Endothelial cell of umbilical vein (primary cell): ENCODE measurements at places on chromosomes 6 and 20. TPM values are rescaled to one million over a fixed set of nuclear protein-coding genes. Genes with fewer than 3 reads are reported as not detected.

Gene C20orf202
- total RNA-seq, result not detected in 2 replicates

DNA sequence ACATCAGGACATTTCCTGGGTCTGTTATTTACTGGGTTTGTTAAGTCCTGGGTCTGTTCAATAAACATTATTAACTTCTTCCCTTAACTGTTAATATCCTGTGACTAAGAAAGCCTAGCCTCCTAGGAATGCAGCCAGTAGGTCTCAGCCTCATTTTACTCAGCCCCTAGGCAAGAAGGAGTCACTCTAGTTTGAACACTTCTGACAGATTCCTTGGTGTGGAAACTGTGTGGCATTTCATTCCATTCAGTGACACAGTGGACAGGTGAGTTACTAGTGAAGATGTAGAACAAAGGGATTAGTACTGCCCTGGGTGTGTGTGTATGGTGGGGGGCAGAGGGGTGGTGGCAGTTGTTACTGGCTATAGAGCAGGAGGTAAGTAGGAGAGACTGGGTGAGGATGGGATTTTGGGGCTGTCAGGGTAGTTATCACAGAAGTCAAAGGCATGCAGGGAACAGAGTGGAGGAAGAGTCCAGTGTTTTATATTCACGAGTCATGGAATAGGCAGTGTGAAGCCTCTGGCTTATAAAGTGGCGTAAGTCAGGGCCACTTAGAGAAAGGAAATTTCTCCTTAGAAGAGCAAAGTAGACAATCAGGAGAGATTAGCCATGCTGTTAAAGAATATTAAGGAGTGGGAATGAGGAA, 28.4 kb downstream of the RNF182 start:
- H3K36me3 ChIP-seq, result no peaks in the 10 kb centered on the region
- no peak for DNase-seq
- no peaks in the 10 kb centered on the region for H3K27me3 ChIP-seq
- no peaks in the 10 kb centered on the region for H3K4me1 ChIP-seq

GRCh38 chr20:17655286-17655651, 26.8 kb downstream of the RRBP1 start:
- H3K4me3 ChIP-seq, result no peak overlapping the region
- H3K27me3 ChIP-seq, result no peaks in the 10 kb centered on the region
- no peak for DNase-seq
- H3K36me3 ChIP-seq, result peaks cover 20% of the 10 kb centered on the region
- H3K27ac ChIP-seq, result peak overlapping the region; percentile 29
- peaks cover 5% of the 10 kb centered on the region for H3K4me1 ChIP-seq

Gene CAPN11
- total RNA-seq, result 1.4 and 1.8 TPM in 2 replicates

Gene C6orf58
- total RNA-seq, result not detected in 2 replicates

- H3K27ac ChIP-seq, result no peak overlapping the region
- H3K4me3 ChIP-seq, result no peak overlapping the region
- no peaks in the 10 kb centered on the region for H3K27me3 ChIP-seq
- DNase-seq, result no peak
Measured at GRCh38 chr20:45328451-45328850, 19.8 kb downstream of the SDC4 start.

DNA sequence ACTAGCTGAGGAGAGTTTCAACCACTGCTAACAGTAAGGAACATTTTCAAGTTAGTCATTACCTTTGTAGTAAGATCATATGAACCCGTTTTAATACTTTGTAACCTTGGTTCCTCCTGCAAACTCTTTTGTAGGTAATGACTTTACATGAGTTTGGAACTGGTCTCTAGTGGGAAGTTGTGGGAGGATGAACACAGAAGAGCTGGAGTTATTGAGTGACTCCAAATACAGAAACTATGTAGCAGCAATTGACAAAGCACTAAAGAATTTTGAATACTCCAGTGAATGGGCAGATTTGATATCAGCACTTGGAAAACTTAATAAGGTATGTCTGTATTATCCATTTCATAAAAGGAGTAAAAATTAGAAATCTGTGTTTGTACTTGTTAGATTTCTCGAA, 29.3 kb downstream of the DOP1A start:
- H3K4me1 ChIP-seq, result peaks cover 5% of the 10 kb centered on the region
- H3K4me3 ChIP-seq, result no peak overlapping the region
- no peak overlapping the region for H3K27ac ChIP-seq
- no peak for DNase-seq
- no peaks in the 10 kb centered on the region for H3K36me3 ChIP-seq
- no peaks in the 10 kb centered on the region for H3K27me3 ChIP-seq

DNA sequence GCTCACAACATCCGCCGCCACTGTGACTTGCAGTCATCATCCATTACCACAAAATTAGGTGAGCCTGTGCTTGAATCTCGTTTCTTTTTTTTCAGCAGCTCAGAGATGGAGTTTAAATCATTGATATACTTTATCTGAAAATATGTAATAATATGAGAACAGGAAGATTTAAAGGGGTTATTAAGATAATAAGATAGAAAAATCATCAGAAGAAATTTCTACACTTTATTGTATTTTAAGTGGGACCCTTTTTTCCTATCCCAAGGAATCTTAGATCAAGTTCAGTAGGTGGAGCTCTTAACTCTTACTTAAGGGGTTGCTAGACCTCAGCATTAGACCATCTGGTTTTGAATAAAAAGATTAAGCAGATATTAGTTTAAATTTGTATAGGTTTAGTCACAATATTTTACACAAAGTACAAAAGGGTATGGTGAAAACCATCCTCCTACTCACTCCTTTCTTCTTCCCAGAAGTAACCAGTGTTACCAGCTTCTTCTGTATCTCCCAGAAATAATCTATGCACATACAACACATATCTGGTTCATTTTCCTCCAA, 9.4 kb upstream of the NCOA7 start:
- peaks cover 8% of the 10 kb centered on the region for H3K4me1 ChIP-seq
- H3K4me3 ChIP-seq, result peak overlapping the region; percentile 95
- H3K27ac ChIP-seq, result peak overlapping the region; percentile 94

Gene MOG
- total RNA-seq, result not detected in 2 replicates

DNA sequence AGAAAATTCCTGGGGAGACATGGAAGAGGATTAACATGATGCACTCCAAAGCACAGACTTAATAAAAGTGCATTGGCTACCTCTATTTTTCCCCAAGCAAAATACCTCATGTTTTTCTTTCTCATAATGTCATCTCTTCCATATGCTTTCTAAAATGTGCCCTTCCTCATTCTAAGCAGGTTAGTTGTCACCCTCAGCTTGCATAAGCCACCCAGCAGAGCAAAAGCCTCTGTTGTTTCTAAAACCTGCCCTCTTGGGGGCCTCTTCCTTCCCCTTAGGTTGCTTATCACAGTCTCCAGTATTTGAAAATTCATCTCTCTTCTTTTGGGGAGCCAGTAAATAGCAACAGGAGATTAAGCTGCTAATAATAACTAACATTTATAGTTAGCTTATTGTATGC, 183.6 kb upstream of the FLRT3 start:
- H3K27me3 ChIP-seq, result no peaks in the 10 kb centered on the region

DNA sequence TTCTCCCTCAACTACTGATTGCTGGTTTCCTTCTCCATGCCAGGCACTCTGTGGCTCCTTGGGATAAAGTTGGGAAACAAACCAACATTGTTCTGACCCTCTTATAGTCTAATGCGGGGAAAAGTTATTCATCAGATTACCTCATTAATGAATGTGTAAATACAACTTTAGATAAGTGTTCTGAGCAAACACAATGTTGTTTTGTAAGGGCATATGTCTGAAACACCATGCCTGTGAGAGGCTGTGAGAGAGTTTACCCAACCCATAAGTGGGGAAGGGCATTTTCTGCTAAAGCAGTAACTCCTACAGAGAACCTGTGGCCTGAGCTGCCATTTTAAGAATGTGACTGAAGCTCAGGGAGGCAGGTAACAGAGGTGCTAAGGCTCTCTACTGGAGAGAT, 283.5 kb downstream of the KHDC1L start:
- H3K27ac ChIP-seq, result no peak overlapping the region
- H3K36me3 ChIP-seq, result no peaks in the 10 kb centered on the region
- no peak for DNase-seq
- no peaks in the 10 kb centered on the region for H3K27me3 ChIP-seq
- no peaks in the 10 kb centered on the region for H3K4me1 ChIP-seq

GRCh38 chr6:2492686-2493523, 247.5 kb upstream of the GMDS start:
- no peak overlapping the region for H3K27ac ChIP-seq
- H3K4me1 ChIP-seq, result peaks cover 3% of the 10 kb centered on the region
- no peak overlapping the region for H3K4me3 ChIP-seq
- no peaks in the 10 kb centered on the region for H3K27me3 ChIP-seq
- H3K36me3 ChIP-seq, result no peaks in the 10 kb centered on the region

Gene TMC2
- total RNA-seq, result not detected in 2 replicates

- no peaks in the 10 kb centered on the region for H3K27me3 ChIP-seq
- no peaks in the 10 kb centered on the region for H3K4me1 ChIP-seq
- no peaks in the 10 kb centered on the region for H3K36me3 ChIP-seq
- DNase-seq, result no peak
- no peak overlapping the region for H3K4me3 ChIP-seq
Measured at GRCh38 chr6:166411721-166412151, 29.0 kb upstream of the MPC1 start.

DNA sequence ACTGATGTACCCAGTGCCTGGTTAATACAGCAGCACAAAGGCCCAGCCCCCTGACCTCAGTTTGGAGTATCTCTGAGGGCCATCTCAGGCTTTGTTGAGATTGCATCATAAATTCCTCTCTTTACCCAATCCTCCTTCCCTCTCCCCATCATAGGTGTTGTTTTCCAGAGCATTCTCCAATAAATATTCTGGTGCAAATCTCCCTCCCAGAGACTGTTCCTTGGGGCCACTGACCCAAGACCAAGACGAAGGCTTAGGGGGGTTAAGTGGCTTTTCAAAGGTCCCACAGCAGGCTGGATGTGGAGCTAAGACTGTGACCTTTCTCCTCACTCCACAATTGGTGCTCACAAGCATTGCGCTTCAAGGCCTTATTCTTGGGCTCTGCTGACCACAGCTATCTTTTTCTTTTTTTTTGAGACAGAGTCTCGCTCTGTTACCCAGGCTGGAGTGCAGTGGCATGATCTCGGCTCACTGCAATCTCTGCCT, 72.4 kb upstream of the ZMYND8 start:
- no peaks in the 10 kb centered on the region for H3K4me1 ChIP-seq
- H3K27me3 ChIP-seq, result no peaks in the 10 kb centered on the region
- DNase-seq, result no peak
- H3K4me3 ChIP-seq, result no peak overlapping the region

Gene KCNK16
- total RNA-seq, result not detected in 2 replicates

GRCh38 chr6:95364016-95364604, 213.2 kb upstream of the MANEA start:
- no peak for DNase-seq
- no peak overlapping the region for H3K4me3 ChIP-seq
- H3K27ac ChIP-seq, result no peak overlapping the region
- no peaks in the 10 kb centered on the region for H3K4me1 ChIP-seq
- H3K27me3 ChIP-seq, result no peaks in the 10 kb centered on the region
- H3K36me3 ChIP-seq, result no peaks in the 10 kb centered on the region

DNA sequence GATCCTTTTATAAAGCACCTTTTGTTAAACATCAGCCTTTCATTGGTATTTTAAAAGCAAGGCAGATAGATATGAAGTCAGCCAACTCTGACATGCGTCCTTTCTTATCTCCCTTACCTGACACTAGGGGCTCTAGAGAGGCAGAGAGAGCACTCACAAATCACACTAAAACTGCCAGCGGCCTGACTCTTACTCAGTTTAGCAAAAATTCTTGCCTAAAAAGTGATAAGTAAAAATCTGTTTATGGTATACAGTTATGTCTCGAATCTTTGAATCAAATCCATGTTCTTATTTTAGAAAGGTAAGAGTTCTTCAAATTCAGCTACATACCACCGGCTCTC, 10.4 kb upstream of the TDRD6 start:
- H3K27ac ChIP-seq, result no peak overlapping the region
- no peak for DNase-seq
- no peak overlapping the region for H3K4me3 ChIP-seq
- no peaks in the 10 kb centered on the region for H3K27me3 ChIP-seq
- no peaks in the 10 kb centered on the region for H3K4me1 ChIP-seq

DNA sequence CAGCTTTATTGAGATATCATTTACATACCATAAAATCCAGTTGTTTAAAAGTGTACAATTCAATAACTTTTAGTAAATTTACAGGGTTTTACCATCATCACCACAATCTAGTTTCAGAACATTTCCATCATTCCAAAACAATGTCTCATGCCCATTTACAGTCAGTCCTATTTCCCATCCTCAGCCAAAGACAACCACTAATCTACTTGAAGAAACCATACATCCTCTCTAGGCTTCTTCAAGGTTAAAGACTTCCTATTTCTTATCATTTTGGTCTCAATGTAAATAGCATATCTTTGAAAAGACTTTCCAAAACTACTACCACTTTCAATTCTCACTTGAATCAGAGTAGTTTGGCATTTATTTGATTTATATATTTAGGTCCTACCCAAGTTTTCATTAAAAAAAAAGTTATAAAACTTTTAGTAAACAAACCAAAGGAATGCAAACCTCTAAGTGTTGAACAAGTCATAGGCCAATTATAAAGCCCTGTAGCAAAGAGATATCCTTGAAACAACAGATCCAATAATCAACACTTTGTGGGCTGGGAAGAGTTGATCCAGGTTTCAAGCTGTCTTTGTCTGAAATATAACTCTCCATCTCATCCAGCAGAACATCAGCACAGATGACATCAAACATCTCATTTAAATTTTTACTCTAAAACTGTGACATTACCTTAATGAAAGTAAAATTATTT, 211.3 kb upstream of the RUNX2 start:
- DNase-seq, result peak; percentile 13
- no peak overlapping the region for H3K4me3 ChIP-seq
- no peaks in the 10 kb centered on the region for H3K4me1 ChIP-seq
- H3K27ac ChIP-seq, result no peak overlapping the region
- H3K27me3 ChIP-seq, result no peaks in the 10 kb centered on the region

DNA sequence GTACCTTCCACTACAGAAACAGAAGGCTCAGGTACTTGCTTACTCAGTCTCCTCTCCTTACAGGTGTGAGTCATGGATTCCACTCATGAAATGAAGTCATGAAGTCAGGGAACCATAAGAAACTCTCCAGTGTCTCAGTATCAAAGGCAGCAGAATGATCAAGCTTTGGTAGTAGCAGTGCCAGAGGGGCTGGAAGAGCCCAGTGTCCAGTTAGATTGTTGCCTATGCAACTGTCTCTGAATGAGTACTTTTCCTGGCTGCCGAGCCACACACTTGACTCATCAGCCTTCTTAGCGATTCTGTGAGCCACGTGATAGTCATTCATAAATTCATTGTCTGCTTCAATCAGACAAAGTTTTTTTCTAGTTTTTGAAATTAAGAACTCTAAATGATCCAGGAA, 52.2 kb upstream of the DTNBP1 start:
- no peak for DNase-seq
- H3K27ac ChIP-seq, result no peak overlapping the region
- no peaks in the 10 kb centered on the region for H3K27me3 ChIP-seq
- no peaks in the 10 kb centered on the region for H3K4me1 ChIP-seq

- H3K4me1 ChIP-seq, result peaks cover 7% of the 10 kb centered on the region
- no peak overlapping the region for H3K4me3 ChIP-seq
- no peaks in the 10 kb centered on the region for H3K27me3 ChIP-seq
- no peak for DNase-seq
Measured at GRCh38 chr20:45796337-45797065, 4.7 kb downstream of the DNTTIP1 start.

- peak; percentile 45 for DNase-seq
- no peaks in the 10 kb centered on the region for H3K36me3 ChIP-seq
- H3K4me1 ChIP-seq, result no peaks in the 10 kb centered on the region
- H3K4me3 ChIP-seq, result no peak overlapping the region
- H3K27me3 ChIP-seq, result no peaks in the 10 kb centered on the region
- H3K27ac ChIP-seq, result no peak overlapping the region
Measured at GRCh38 chr6:64280569-64280968, 645.0 kb downstream of the PHF3 start.

Gene CAGE1
- not detected in 2 replicates for total RNA-seq

Gene CENPQ
- total RNA-seq, result 8.0 and 8.2 TPM in 2 replicates

- no peak overlapping the region for H3K27ac ChIP-seq
- no peaks in the 10 kb centered on the region for H3K27me3 ChIP-seq
- no peaks in the 10 kb centered on the region for H3K4me1 ChIP-seq
- no peak overlapping the region for H3K4me3 ChIP-seq
- no peak for DNase-seq
Measured at GRCh38 chr6:26544473-26544872, 6.3 kb downstream of the HMGN4 start.

Gene APMAP
- total RNA-seq, result 105 and 110 TPM in 2 replicates
